ENCODE measurements at places on chromosomes 6 and 20.

- DNase-seq: no peak
These were observed 12.9 kb upstream of the FOXA2 start for GRCh38 chr20:22597303-22597702.

DNA sequence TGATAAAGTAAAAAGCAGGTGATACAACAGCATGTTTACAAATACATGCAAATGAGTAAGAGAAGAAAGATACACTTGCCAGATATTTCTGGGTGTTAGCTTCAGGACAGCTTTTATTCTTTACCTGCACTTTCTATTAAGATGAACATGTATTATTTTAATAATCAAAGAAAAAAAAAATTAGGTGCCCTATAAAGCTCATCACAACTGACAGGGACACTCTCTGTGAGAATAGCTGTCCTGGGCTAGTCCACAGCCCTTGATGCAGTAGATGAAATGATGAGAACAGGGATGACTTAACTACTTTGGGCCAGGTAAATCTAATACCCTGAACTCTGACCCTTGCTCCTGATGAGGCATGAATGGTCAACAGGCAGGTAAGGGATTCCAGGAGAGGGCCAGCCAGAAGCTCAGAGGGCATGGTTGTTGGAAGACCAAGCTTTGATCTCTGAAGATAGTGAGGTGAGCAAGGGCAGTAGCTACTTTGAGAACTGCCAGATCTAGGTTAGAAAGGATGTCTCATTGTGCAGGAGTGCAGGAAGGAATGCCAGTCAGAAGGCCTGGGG lies 15.6 kb downstream of the NSFL1C start:
- DNase-seq: no peak

- no peak for DNase-seq
These were observed 67.1 kb upstream of the DUSP22 start for GRCh38 chr6:225121-225721.

- no peak for DNase-seq
These were observed 76.0 kb downstream of the ANKRD6 start for GRCh38 chr6:89508755-89509563.

DNA sequence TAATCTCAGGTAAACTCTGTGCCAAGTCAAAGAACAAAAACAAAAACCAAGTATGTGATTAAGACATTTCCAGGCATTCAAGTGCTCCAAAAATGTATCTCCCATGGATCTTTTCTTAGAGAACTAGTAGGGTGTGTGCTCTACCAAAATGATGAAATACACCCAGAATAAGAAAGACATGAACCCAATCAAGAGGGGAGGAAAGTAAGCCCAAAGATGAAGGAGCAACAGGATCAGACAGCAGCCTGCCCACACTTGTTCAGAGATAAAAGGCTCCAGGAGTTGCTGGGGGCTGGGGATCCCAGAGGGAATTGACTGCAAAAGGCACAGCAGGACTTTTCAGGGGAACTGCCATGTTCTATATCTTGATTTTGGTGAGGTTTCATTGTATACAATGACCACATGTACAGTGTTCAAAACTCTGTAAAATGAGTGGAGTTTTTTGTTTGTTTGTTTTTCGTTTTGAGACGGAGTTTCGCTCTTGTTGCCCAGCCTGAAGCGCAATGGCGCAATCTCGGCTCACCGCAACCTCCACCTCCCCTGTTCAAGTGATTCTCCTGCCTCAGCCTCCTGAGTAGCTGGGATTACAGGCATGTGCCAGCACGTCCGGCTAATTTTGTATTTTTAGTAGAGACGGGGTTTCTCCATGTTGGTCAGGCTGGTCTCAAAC lies 24.4 kb downstream of the GCM1 start:
- DNase-seq: no peak

GRCh38 chr6:6008089-6008647 lies 1.4 kb upstream of the NRN1 start:
- DNase-seq: no peak

GRCh38 chr6:112193535-112194051 lies 60.8 kb downstream of the LAMA4 start:
- DNase-seq: no peak

DNA sequence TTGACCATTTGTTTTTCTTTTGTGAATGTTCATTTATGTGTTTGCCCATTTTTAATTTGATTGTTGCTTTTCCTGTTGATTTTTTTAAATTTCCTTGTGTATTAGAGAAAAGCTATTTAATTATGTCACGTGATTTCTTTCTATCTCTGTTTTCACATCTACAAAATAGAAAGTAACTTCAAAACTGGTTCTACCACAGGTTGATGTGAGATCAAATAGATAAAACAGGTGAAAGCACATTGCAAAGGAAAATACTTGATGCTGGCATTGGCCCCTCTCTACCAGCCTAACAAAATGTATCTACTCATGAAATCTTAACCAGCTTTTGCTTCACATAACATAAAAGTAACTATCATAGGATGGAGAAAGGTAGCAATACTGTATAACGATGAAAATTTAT lies 129.2 kb downstream of the TMEM242 start:
- DNase-seq: no peak

DNA sequence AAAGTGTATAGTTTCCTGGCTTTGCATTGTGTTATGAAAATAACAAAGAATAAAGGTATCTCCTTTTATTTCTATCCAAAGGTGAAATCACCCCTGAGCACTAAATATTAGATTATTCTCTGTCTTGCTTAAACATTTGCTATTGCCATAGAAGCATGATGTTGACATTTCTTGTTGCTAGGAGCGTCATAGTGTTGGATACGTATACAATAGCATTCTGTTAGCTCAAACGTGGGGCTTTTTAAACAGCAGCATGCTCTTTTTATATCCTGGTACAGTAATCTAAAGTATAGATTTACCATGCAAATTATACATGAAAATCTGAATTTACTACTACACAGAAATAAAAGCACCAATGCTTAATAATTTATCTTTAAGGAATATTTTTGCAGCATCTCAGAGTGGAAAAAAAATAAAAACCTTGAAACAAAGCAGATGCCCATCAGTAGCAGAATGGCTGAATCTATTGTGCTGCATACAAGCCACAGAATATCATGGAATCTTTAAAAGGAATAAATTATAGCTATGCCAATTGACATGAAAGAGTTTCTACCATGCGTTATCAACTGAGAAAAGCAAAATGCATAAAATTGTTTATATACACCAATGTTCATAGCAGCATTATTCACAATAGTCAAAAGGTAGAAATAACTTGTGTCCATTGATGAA lies 9.6 kb upstream of the HSF2 start:
- DNase-seq: no peak

DNA sequence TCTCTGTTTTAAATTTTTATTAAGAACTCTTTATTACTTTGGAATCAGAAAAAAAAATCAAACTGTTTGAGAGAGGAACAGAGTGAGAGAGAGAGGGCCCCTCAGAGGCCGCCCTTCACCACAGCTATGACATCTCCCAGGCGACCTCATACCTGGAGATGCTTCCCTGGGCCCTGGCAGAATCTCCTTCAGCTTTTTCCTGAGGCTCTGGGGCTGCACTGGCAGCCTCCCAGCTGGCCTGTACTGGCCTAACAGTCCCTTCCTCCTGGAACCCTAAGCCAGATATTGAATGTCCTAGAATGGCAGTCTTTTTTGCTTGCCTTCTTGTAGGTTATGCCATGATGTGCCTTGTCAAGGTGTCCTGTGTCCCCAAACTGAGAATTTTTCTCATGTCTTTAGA lies 13.7 kb downstream of the ABHD12 start:
- no peak for DNase-seq

GRCh38 chr6:166477647-166478365 lies 95.1 kb upstream of the MPC1 start:
- DNase-seq: no peak

GRCh38 chr20:58497076-58497641 lies 18.0 kb downstream of the APCDD1L start:
- DNase-seq: no peak

GRCh38 chr6:30743099-30744053 lies 889 bp upstream of the FLOT1 start:
- no peak for DNase-seq

DNA sequence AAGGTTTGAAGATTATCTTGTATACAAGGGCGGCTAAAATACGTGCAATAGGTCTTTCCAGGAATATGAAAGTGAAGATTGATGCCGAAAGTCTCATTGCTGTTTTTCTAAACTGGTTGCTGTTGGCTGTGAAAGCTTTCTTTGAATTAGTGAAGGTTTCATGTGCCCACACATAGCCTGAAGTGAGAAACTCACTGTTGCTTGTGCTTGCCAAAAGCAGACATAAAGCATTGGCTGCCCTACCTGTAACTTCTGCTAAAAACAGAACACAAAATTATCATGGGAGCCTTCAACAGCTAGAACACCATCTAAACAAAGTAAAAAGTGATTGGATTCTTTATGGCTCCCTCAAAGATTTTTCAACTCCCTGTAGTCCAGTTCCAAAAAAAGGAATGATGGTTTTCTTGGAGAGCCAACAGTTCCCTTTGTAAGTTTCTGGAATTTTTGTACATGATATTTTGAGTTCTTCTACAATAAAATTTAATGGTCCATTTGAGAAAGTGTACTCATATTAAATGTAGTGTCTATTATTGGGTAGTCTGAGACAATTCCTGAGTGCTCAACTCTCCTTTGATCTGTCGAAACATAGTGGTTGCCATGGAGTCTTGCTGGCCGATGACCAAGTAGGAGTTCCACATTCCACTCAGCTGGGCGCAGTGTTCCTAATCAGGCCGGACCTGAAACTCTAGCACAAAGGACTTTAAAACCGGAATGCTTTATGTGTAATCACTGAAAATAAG lies 68.5 kb downstream of the PLEKHG1 start:
- DNase-seq: peak; percentile 82

DNA sequence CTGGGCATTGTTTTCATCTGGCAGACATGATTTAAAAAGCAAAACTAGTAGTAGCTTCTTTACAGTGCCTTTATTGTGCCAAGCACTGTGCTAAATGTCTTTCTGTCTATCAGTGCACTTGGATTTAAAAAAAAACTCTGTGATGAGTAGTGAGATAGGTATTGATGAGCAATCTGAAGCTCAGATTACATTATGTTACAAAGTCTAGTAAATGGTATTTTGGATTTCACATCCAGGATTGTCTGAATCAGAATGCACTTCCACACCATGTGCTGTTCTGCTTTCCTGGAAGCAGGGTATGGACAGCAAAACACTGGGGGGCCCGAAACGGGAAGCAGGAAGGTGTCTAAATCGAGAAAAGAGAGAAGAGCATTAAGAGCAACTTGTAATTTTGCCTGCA lies 103.4 kb upstream of the CCN2 start:
- no peak for DNase-seq

Measured in type B pancreatic cell (in vitro differentiated cells).